NCI-H187 treated with DMSO at 0.1 percent for 48 hours (cell line): ENCODE measurements at places on chromosomes 13 and 19.

- DNase-seq = no peak
These were observed 648.3 kb upstream of the ATXN8OS start for GRCh38 chr13:69459346-69459745.

- DNase-seq = no peak
These were observed 17.8 kb downstream of the ERFL start for GRCh38 chr19:41910240-41910991.

- no peak for DNase-seq
These were observed 104.7 kb downstream of the DCLK1 start for GRCh38 chr13:36026531-36026930.

- DNase-seq = no peak
These were observed 6.3 kb upstream of the ANKRD10 start for GRCh38 chr13:110921209-110921608.

- no peak for DNase-seq
These were observed 256.3 kb downstream of the DNAJC15 start for GRCh38 chr13:43279696-43280095.

GRCh38 chr13:91154558-91155353 lies 192.7 kb upstream of the MIR17HG start:
- DNase-seq = no peak

DNA sequence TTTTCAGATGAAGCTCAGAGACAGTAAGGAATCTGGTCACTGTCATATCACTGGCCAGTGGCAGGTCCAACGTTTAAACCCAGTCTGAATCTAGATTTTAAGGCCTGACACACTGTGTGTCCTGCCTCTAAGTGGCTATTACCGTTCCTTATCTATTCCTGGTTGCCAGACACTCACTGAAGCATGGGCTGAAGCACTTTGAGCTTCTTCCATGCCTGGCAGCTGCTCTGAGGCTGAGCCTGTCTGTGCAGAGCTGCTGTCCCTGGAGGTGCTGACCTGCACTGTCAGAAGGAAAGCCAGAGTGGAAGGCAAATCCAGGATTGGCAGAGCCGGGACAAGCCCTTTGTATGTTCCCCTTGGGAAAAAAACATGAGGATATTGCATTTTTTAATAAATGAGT lies 109.2 kb upstream of the SLC7A1 start:
- no peak for DNase-seq

DNA sequence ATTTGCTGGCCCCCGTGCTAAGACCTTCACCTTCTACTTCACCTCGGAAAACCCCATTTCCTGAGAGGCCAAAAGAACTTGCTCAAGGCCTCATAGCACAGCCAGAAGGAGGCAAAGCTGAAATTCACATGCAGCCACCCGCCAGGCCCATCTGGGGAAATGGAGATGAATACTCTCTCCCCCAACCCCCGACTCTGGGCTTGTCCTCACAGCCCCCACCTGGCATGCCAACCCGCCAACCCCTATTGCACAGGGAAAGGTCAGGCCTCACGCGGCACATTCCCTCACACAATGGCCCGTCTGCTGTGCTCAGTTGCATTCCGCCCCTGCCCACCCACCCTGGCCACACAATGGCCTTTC lies 3.2 kb downstream of the PRX start:
- DNase-seq = no peak

DNA sequence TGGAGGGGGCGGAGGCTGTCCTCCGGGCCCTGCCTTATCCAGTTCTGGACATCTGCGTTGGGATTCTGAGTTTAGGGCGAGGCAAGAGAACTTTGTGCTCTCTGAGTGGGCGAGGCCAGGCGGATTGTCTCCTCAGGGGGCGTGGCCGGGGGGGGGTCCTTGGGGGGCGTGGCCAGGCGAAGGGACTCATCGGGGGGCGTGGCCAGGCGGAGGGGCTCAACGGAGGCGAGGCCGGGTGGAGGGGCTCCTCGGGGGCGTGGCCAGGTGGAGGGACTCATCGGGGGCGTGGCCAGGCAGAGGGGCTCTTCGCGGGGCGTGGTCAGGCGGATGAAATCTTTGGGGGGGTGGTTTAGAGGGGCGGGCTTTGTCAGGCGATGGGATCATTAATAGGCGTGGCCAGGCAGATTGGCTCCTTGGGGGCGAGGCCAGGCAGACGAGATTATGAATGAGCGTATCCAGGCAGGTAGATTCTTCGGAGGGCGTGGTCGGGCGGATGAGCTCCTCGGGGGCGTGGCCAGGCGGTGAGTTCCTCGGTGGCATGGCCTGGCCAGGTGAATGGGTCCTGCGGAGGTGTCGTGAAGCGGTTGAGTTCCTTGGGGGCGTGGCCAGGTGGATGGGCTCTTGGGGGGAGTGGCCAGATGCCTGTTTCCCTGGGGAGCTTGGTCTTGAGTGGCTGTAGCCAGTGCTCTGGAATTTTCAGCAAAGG lies 10.3 kb upstream of the CACNG7 start:
- no peak for DNase-seq
